Colonic mucosa (tissue), 4 donors: ENCODE measurements at places on chromosomes 4 and X. TPM values are rescaled to one million over a fixed set of nuclear protein-coding genes. Genes with fewer than 3 reads are reported as not detected.

DNA sequence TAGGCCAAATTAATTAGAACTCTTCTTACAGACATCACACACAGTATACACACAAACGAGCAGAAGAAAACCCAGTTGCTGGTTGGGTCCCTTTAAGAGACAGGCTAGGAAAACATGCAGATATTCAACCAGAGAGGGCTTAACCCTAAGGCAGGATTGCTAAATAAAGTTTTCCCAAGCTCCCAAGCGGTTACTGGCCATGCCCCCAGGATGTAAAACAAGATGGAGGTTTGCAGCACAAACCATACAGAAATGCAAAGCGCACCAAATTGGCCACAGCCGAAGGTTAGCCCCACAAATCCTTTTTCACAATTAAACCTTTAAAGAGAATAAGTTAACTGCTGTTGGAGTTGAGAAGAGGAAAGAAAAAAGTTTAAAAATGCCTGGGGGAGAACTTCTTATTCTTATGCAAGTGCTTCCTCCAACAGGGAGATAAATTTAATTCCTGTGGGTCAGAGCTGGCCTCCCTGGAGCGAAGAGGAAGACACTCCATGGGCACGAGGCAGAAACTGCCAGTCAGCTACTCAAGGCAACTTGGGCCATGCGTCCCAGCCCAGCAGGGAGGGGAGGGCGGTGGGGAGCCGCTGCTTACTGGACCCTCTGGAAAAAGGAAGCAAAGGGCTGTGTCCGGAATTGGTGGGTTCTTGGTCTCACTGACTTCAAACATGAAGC, 167.6 kb upstream of the ARSJ start:
- H3K36me3 ChIP-seq: no peaks in the 10 kb centered on the region
- no peak overlapping the region for H3K4me3 ChIP-seq
- H3K27me3 ChIP-seq: no peaks in the 10 kb centered on the region
- H3K4me1 ChIP-seq: no peaks in the 10 kb centered on the region

GRCh38 chr4:48664938-48665337, 115.1 kb downstream of the FRYL start:
- no peak overlapping the region for H3K4me3 ChIP-seq
- H3K27me3 ChIP-seq: no peaks in the 10 kb centered on the region
- peaks cover 7% of the 10 kb centered on the region for H3K4me1 ChIP-seq
- no peaks in the 10 kb centered on the region for H3K36me3 ChIP-seq
- DNase-seq: no peak

DNA sequence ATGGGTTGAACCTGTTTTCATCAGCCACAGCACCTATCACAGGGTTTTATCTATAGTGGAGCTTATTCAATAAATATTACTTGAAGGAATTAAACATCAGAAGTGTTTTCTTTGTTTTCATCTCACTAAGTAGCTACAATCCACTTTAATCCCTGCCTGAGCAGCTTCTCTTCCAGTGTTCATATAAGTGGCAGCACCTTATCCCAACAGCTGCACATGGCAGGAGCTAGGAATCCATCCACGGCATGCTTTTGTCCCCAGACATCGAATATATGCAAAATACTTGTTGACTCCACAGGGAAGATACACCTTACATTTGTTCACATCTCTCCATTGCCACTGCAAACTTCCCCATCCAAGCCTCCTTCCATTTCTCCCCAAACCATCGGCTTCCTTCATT, 549.8 kb upstream of the FAM241A start:
- no peaks in the 10 kb centered on the region for H3K27me3 ChIP-seq
- H3K36me3 ChIP-seq: no peaks in the 10 kb centered on the region
- no peak for DNase-seq
- H3K4me3 ChIP-seq: no peak overlapping the region
- H3K27ac ChIP-seq: no peak overlapping the region

GRCh38 chrX:138683600-138683999, 27.9 kb downstream of the FGF13 start:
- no peaks in the 10 kb centered on the region for H3K4me1 ChIP-seq
- no peaks in the 10 kb centered on the region for H3K27me3 ChIP-seq
- no peak overlapping the region for H3K27ac ChIP-seq
- no peak overlapping the region for H3K4me3 ChIP-seq
- DNase-seq: no peak
- H3K36me3 ChIP-seq: no peaks in the 10 kb centered on the region

GRCh38 chr4:44736900-44737299, 10.5 kb upstream of the GNPDA2 start:
- H3K27ac ChIP-seq: no peak overlapping the region
- no peaks in the 10 kb centered on the region for H3K4me1 ChIP-seq
- no peak for DNase-seq
- no peaks in the 10 kb centered on the region for H3K27me3 ChIP-seq

DNA sequence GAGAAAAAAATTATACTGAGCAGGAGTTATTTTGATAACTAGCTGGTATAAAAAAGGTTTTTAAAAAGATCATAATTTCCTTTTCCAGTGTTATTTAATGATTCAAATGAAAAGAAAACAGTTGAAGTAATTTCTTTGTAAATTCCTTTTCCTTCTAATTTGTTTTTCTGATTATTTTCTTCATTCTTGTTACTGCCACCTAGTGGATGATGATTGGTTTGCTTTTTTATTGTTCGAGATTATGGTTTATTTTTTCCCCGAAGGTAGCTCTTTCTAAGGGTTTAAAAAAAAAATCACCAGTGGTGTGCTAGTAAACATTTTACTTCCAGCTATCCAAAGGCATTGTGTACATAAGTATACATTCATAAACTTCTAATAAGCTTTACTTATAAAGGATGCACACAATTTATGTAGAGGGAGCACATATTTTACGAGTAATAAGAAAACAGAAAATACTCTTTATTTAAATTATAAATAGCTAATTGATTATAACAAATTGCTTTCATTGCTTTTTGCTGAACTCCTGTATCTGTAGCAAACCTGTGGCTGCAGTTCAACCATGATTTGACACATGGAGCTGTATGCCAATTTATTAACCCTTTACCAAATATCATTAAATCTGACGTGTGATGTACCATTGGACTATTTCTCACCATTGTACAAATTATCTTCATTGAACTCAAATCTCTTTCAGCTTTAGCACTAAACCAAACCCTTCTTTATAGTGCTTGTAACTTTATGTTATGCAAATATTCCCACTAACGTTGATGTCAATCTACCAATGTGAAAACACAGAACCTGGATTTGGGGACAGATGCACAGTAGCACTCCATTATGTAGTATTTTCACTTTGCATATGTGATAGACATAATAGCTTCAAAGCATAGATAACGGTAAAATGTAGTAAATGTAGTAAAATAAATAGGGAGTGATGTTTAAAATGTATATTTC, 97.8 kb upstream of the ANK2 start:
- no peak overlapping the region for H3K4me3 ChIP-seq
- no peaks in the 10 kb centered on the region for H3K36me3 ChIP-seq
- H3K27ac ChIP-seq: no peak overlapping the region
- no peaks in the 10 kb centered on the region for H3K4me1 ChIP-seq
- no peak for DNase-seq
- no peaks in the 10 kb centered on the region for H3K27me3 ChIP-seq

GRCh38 chrX:10166248-10166716, 9.5 kb downstream of the CLCN4 start:
- H3K36me3 ChIP-seq: no peaks in the 10 kb centered on the region
- no peak overlapping the region for H3K4me3 ChIP-seq
- peaks cover 3% of the 10 kb centered on the region for H3K27me3 ChIP-seq
- H3K4me1 ChIP-seq: no peaks in the 10 kb centered on the region
- no peak for DNase-seq
- no peak overlapping the region for H3K27ac ChIP-seq

- peaks cover 5% of the 10 kb centered on the region for H3K4me1 ChIP-seq
- H3K27me3 ChIP-seq: no peaks in the 10 kb centered on the region
- no peak for DNase-seq
- no peak overlapping the region for H3K4me3 ChIP-seq
Measured at GRCh38 chr4:41129128-41129754, 85.1 kb downstream of the APBB2 start.

DNA sequence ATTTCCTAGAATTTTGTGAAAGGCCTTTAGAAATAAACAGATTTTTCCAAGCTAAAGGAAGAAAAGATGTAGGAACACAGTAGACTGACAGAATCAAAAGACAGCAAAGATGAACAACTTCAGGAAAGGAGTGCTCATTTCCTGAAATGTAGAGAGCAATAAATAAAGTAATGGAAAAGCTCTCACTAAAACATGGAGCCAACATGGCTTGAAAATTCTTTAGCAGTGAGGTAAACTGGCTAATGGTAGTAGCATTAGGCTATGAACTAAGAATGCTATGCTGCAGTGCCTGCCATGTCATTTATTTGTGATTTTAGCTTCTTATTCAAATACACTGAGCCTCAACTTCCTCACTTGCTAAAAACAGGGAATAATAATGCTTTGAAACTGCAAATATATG, 108.7 kb downstream of the IQCM start:
- no peaks in the 10 kb centered on the region for H3K4me1 ChIP-seq
- no peaks in the 10 kb centered on the region for H3K36me3 ChIP-seq
- H3K27me3 ChIP-seq: no peaks in the 10 kb centered on the region
- H3K27ac ChIP-seq: no peak overlapping the region

DNA sequence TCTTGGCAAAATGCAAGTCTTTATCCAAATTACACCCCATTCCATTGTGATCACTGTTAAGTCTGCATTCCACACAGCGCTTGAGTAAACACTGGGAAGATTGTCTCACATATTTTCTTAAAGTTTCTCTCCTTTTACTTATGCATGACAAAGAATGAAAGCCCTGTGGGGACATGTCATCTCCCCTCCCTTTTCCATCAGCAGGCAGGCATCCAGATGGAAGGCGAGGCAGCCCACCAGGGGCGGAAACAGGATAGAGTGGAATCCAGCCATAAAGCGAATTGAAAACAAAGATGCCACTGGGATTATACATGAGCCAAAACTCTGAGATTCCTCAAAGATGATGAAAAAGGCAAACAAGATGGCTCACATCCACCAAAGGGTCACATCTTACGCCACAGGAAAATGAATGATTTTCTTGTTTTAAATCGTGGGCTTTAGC, 78.2 kb downstream of the AFAP1 start:
- no peak overlapping the region for H3K4me3 ChIP-seq
- no peak for DNase-seq
- no peaks in the 10 kb centered on the region for H3K27me3 ChIP-seq
- H3K4me1 ChIP-seq: no peaks in the 10 kb centered on the region

GRCh38 chr4:161132715-161133425, 1030.9 kb downstream of the FSTL5 start:
- no peaks in the 10 kb centered on the region for H3K4me1 ChIP-seq
- H3K27ac ChIP-seq: no peak overlapping the region
- H3K36me3 ChIP-seq: no peaks in the 10 kb centered on the region
- H3K27me3 ChIP-seq: no peaks in the 10 kb centered on the region
- no peak overlapping the region for H3K4me3 ChIP-seq
- DNase-seq: no peak

DNA sequence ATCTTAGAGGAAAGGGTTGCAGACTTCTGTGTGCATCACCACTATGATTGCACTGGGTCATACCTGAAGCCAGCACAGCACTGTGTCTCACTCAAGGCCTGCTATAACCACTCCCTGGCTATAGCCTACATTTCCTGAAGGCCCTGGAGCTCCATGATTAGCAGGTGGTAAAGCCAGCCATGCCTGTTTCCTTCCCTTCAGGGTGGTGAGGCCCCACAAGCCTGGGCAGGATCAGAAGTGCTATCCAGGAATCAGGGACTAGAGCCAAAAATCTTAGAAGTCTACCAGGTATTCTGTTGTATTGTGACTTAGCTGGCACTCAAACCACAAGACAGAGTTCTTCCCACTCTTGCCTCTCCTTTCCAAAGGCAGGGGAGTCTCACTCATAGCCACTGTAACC, 734.6 kb downstream of the GLUD2 start:
- no peaks in the 10 kb centered on the region for H3K36me3 ChIP-seq
- no peaks in the 10 kb centered on the region for H3K27me3 ChIP-seq
- DNase-seq: no peak

BANK1 gene
- total RNA-seq: 1.2 TPM

TTC29 gene
- total RNA-seq: not detected

XAGE2 gene
- total RNA-seq: not detected

PPP1R2C gene
- not detected for total RNA-seq

OPHN1 gene
- 4.8 TPM for total RNA-seq

CCNB3 gene
- total RNA-seq: 0.11 TPM

UCHL1 gene
- total RNA-seq: 13.2 TPM

SMR3B gene
- total RNA-seq: not detected

BTC gene
- total RNA-seq: 6.1 TPM

N4BP2 gene
- total RNA-seq: 5.1 TPM

BCLAF3 gene
- total RNA-seq: 11.0 TPM

KIT gene
- 9.3 TPM for total RNA-seq

TNIP3 gene
- total RNA-seq: 0.40 TPM
